Cerebellar nuclear complex (tissue), 1 donor: ENCODE measurements at places on chromosomes 16 and 17.
A peak's percentile ranks its signal among the peaks of the same experiment; 100 is the strongest.

GRCh38 chr17:76529224-76530094 lies 8.1 kb downstream of the CYGB start:
- no peak for DNase-seq

DNA sequence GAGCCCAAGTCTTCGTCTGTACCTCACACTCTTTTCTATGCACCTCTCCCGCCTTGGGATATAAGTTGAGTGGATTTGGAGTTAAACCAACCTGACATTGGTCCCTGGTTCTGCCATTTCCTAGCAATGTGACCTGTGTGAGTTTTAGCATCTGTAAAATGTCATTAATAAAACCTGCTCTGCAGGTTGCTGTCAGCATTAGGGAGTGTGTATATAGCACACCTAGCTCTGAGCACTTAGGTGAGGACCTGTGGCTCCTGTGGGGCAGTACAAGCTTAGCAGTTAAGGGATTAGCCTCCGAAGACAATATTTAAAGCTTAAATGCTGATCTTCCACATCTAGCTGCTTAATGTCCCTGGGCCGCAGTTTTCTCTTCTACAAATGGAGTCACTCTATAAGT lies 248.0 kb downstream of the TMEM114 start:
- DNase-seq: no peak

- peak; percentile 47 for DNase-seq
Observed at GRCh38 chr17:39401412-39402243, at the start of gene FBXL20. TSS of gene FBXL20 (minus strand) at chr17:39401626. CDS start at chr17:39401402, 224 bp downstream.

DNA sequence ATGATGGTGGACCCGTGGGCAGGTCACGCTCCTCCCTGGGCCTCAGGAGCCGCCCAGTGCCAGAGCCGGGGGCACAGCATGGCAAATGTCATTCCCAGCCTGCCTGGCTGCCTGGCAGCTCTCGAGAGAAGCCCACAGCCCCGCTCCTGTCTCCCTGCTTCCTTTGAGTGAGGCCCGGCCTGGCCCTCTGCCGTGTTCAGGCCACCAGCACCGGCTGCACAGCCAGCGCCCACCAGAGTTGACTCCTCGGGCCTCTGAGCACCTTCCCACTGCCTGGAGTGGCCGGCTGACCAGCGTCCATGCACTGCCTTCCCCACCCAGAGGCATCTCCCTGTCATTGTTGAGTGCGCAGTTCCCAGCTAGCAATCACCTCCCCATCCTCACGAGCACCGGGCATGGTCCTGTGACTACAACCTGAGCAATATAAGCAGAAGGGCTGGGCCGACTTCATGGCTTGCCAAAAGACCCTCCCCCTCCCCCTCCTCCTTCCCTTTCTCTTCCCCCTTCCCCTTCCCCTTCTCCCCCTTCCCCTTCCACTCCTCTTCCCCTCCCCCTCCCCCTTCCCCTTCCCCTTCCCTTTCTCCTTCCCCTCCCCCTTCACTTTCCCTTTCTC lies 11.9 kb upstream of the SLC38A10 start:
- DNase-seq: no peak

DNA sequence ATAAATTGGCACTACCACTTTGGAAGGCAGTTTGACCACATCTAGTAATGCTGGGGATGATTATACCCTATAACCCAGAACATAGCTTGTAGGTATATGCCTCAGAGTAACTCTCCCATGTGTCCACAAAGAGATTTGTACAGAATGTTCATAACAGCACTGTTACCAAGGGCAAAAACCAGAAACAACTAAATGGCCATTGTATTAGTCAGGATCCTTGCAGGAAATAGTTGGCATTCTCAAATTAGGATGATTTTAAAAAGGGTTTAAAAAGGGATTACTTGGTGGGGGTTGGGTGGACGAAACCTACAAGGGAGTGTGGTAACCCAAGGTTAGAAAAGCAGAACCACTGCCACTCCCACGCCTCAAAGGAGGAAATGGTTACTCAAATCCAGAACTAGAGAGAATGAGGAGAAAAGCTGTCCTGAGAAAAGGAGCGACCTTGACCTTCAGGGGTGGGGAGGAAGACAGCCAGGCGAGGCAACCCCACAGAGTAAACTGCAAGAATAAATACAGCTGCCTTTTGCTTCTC lies 2.1 kb downstream of the CPPED1 start:
- DNase-seq: no peak

DNA sequence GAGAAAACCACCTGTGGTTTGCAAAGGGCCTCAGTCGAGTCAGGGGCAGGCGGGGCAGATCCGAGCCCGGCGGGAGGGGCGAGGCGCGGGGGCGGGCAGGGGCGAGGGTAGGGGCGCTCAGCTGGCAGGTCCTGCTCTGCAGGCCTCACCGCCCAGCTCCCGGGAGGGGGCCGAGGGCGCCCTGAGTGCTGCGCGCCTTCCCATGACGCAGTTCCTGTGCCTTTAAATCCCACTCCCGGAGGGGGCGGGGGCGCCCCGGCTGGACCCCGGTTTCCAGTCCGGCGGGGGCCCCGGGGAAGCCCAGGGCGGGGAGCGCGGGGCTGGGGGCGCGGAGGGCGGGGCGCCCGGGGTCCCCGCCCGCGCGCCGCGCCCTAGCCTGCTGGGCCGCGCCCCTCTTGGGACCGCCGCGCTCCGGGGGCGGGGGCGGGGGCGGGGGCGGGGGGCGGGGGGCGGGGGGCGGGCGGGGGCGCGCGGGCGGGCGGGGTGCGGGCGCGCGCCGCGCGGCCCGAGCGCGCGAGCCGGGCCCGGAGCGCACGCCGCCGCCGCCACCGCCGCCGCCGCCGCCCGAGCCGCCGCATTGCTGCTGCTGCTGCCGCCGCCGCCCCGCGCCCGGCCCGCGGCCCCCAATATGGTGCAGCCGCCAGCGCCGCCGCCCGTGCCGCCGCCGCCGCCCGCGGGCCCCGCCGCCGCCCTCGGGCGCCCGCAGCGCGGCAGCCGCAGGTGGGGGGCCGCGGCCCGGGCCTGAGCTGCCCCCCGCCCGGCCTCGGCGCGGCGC lies at the start of gene JPH3:
Gene JPH3, plus strand, starts transcription at position 508 of the 775 bp plus-strand sequence. CDS start 639 bp downstream, outside the sequence.
- no peak for DNase-seq
